ENCODE measurements at places on chromosomes 6 and 20.
A peak's percentile ranks its signal among the peaks of the same experiment; 100 is the strongest.

- no peak for DNase-seq
These were observed 4.1 kb upstream of the MOXD1 start for GRCh38 chr6:132405143-132405915.

DNA sequence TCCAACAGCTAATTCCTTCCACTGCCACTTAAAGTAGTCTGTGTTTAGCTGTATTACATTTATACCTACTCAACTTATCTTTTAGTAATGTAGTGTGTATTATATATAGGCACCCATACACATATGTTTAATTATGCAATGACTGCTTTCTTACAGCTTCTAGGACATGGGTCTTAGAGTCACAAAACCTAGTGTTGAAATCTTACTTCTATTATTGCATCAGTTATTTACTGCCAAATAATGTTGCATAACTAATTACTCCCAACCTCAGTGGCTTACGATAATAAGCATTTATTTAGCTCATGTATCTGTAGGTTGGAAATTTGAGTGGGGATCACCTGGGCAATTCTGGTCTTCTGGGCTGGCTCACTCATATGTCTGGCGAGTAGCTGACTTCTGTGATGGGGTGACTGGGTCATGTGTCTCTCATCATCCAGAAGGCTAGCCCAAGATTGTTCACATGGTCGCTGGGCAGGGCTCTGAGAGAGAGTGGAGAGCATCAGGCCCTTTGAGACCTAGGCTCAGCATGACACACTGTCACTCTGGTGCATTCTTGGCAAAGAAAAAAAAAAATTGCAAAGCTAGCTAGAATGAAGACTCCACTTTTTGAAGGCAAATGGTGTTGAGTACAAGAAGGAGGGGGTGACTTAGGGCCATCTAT is 187.0 kb downstream of the PLCB1 start:
- no peak for DNase-seq

DNA sequence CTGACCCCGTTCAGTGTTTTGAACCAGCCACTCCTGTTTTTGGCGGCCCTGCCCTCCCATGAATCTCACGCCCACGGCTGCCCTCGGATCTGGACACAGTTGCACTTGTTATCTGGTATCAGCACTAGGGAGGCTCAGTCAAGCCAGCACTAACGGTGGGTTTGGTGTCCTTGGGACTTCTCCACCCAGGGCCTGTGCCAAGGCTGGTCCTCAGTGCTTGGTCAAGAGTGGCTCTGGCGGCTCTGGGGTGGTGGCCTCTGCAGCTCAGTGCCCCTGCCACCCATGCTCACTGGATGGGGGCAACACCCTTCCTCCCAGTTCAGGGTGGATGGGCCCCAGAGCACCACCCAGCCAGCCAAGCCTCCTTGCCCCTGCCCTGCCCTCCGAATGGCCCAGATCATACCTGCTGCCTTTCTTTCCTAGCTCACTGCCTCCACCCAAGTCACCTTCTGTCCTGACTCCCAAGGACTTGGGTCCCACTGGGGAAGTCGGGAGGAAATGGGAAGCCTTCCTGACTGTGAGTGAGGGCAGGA is 54.7 kb downstream of the SSR1 start:
- DNase-seq = no peak

DNA sequence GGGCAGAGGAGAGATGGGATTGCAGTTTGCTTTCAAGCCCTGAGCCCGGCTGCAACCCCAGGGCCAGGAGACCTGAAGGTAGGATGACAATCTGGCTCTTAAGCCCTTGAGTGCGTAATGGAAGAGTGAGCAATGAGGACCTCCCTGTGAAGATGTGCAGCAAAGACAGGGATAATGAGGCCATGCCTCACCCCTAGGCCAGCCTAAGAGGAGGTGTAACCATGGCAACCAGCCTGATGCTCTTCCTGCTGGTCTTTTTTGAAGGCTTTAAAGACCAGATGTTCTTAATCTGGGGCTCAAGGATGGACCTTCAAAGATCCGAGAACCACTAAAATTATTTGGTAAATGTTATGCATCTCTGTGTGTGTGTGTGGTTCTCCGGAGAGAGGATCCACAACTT is 8.2 kb downstream of the ARHGAP40 start:
- DNase-seq = no peak

GRCh38 chr6:38479331-38479730 is 160.4 kb downstream of the BTBD9 start:
- no peak for DNase-seq

DNA sequence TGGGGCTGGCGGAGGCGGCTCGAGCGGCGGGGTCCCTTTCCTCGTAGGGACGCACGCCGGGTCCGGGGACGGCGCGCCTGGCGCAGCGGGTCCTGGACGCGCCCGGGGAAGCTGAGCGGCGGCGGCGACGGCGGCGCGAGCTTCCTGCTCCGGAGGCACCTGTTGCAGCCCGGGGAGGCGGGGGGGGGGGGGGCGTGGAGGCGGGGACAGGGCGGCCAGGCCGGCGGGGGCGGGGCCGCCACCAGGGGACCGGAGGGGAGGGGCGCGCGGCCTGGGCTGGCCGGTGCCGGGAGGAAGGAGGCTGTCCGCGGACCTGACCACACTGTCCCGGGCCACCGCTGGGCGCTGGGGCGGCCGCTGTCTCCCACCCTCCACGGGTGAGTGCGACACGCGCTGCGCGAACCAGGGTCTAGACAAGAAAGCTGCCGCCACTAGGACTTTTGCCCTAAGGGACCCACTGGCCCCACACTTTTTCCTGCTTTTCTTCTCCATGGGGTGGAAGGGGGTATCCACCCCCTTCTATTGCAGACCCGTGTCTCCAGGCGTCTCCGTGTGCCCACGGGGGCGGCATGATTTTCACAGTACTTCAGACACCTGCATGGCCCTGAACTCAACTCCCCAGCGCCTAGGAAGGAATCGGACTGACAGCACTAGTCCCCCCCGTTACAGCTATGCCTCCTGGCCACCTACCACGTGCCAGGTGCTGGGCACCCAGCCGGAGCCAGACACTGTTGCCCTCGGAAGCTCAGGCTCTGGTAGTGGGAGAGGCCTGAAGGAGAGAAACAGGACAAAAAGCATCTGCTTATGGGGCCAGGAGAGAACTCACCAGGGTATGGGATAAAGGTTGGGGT is at the start of gene NFATC2:
Gene NFATC2 (minus strand): TSS at position 149 of the 851 bp plus-strand sequence. CDS start 220 bp downstream, outside the sequence.
- DNase-seq = peak; percentile 67

DNA sequence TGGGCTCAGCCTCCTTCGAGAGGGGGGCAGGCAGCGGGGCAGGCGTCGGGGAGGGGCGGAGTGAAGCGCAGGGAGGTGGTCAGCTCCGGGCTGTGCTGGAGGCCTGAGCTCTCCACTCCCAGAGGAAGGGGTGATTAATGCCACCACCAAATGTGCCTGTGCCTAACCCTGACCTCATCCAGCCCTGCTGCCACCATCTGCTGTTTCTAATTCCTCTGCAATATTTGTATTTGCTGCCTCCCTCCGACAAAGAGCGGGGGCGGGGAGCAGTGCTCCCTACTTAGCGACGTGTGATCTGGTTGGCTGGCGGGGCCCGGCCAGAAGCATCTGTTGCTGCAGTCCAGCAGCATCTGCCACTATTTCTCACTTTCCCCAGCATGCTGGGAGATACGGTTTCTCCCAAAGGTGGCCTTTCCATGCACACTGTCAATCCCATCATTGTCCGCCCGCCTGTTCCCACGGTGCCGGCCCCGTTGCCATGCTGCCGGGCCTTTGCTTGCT is 47.0 kb downstream of the DLL1 start:
- DNase-seq = no peak

Measured in CD4-positive, alpha-beta T cell treated with Interleukin-21 for 1 hour (primary cell).